ENCODE measurements at places on chromosomes 11 and 22.

- DNase-seq: no peak
Observed at GRCh38 chr11:111305876-111306275, 7.5 kb downstream of the POU2AF3 start.

DNA sequence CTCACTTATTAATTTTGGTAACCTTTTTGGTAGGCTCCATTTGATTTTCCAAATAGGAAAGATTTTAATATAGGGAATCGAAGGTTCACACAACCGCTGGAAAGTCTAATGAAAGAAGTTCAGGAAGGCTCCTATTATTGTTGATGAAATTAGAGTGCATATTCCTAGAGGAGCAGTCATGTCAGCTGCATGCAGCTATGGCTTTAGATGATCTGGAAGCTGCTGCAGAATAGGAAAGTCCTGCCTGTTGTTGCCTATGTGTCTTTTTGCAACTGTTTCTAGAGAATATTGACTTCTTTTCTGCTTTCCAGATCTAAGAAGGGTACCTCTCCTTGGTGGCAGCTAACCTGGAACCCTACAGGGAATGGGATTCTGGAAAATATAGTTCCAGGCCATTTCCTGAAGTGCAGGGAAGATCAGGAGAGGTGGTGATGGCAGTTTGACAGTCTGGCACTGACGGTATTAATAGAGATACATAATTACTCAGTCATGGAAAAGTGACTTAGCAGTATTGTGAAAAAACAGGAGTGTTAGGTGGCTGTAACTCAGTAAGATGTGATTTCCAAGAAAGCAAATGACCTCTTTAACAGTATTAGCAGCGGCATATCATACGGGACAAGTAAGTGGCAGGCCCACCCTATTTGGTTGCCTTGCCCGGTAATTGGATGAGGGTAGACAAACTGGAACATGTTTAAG, 54.0 kb downstream of the TNRC6B start:
- no peak for DNase-seq

DNA sequence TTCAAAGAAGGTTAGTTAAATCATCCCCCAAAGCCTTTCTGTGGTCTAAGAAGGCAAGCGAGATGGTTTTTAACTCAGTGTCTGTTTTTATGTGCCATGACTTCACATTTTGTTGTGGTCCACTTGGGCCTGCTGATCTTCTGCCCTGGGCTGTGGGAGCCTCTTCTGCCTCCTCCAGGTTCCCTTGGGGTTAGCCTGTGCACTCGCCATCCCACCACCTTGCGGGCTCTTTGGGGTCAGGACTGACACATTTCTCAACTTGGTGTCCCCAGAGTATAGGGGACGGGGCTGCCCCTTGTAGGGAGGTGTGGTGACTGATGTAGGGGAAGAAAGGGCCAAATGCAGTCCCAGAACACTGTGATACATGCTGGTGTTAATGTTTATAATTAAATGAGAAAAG, 207.0 kb downstream of the TBC1D22A start:
- DNase-seq: no peak

- no peak for DNase-seq
Observed at GRCh38 chr11:19525276-19525675, 187.4 kb upstream of the NAV2 start.

- DNase-seq: no peak
Observed at GRCh38 chr11:85776951-85777602, 33.9 kb downstream of the SYTL2 start.

DNA sequence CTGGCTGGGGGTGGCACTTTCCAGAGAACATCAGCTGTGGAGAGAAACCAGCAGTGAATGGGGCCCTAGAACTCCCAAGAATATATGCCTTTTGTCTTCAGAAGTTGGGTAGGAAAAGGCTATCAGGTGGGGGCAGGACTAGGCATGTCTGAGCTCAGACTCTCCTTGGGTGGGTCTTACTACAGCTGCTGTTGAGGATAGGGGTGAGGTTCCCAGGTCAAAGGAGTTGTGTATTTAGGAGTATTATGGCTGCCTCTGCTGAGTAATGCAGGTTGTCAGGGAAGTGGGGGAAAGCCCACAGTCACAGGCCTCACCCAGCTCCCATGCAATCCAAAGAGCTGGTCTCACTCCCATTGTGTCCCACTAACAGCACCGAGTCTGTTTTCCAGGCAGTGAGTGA, 26.1 kb downstream of the SLC22A9 start:
- DNase-seq: no peak

DNA sequence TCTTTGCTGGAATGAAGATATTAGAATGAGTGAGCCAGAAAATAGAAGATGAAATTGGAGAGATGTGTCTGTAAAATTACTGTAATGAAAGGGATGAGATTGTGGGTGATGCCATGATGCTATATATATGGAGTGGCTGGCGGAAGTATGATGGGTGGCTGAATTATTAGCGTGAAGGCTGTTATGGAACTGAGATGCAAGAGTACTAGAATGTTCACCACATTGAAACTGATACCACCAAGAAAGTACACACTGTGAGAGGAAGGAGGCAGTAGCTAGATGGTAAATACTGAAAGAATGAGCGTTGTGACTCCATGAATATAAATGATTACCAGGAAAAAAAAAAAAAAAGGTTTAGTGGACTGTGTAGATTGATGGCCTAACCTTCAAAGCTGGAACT, 411.9 kb downstream of the CNTN5 start:
- DNase-seq: no peak

DNA sequence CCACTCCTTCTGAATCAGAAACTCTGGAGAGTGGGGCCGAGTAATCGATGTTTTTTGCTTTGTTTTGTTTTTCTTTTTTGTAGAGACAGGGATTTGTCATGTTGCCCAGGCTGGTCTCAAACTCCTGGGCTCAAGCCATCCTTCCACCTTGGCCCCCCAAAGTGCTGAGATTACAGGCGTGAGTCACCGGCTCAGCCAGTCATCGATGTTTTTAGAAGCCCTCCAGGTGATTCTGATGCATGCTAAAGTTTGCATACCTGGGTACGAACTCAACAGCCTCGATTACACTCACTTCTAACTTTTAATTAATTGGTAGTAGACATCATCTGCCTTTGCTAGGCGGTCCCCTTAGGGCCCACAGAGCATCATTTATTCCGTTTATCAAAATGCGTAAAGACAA, 50.3 kb downstream of the C11orf71 start:
- no peak for DNase-seq

GRCh38 chr11:8980485-8980884, 16.2 kb upstream of the TMEM9B start:
- no peak for DNase-seq

DNA sequence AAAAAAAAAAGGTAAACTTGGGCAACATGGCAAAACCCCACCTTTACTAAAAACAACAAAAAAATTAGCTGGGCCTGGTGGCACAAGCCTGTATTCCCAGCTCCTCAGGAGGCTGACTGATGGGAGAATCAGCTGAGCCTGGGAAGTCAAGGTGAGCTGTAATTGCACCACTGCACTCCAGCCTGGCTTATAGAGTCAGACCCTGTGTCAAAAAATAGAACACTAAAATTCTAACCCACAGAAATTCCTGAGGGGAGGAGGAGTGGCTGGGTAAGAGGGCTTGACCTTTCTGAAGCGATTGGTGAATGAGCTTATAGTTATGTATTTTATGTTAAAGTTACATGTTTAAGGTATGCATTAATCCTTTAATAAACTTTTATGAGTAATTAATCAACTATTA, 53.3 kb downstream of the FAT3 start:
- no peak for DNase-seq

GRCh38 chr11:118634431-118635236, 27.2 kb downstream of the PHLDB1 start:
- peak; percentile 40 for DNase-seq

- DNase-seq: no peak
Observed at GRCh38 chr22:35900483-35901168, 128.0 kb downstream of the RBFOX2 start.

DNA sequence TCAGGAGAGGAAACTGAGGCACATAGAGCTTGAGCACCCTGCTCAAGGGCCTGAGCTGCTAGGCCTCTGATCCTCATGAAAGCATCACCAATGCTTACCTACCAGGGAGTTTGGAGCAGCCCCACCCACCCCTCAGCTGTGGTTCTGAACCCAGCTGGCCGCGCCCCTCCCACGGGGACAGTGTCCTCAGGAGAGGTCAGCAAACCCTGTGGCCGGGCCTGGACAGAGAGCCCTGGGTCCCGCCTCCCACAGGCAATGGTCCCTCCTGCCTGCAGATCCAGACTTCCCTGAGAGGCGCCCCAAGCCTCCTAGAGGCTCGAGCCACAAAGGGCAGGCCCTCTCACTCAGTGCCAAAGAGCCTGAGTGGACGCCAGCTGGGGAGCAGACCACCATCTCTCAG, 184.9 kb downstream of the BRD1 start:
- no peak for DNase-seq

DNA sequence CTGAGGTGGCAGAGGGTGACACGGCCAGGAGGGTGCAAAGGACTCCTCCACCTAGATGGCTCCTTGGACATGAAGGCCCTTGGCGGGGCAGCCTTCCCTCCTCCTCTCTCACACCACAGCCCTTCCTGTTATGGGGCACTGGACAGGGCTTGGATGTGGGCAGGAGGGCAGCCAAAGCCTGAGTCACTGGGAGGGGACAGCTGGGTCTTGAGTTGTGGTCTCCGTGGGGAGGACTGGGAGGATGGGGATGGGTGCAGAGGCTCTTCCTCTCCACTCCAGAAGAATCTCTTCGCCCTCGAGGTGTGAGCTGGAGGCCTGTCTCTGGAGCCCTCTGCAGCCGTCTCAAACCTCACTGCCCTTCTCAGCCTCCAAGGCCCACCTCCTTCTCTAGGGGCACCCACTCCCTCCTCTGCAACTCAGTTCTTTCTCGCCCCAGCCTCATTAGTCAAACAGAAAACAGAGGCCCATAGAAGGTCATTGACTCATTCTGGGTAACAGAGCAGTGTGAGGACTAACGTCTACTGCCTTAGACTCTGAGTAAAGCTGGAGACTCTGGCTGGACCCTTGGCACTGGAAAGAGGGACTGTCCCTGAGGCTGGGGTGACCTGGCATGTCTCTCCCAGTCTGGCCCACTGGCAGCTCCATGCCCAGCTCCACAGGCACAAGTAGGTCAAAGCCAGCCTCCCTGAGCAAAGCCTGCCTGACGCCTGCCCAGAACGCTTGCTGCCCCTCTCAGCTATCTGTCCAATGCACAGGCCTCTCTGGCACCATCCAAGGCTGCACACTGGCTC, 47.5 kb upstream of the CDON start:
- no peak for DNase-seq

GRCh38 chr11:116061322-116061721, 557.1 kb upstream of the CADM1 start:
- DNase-seq: no peak

DNA sequence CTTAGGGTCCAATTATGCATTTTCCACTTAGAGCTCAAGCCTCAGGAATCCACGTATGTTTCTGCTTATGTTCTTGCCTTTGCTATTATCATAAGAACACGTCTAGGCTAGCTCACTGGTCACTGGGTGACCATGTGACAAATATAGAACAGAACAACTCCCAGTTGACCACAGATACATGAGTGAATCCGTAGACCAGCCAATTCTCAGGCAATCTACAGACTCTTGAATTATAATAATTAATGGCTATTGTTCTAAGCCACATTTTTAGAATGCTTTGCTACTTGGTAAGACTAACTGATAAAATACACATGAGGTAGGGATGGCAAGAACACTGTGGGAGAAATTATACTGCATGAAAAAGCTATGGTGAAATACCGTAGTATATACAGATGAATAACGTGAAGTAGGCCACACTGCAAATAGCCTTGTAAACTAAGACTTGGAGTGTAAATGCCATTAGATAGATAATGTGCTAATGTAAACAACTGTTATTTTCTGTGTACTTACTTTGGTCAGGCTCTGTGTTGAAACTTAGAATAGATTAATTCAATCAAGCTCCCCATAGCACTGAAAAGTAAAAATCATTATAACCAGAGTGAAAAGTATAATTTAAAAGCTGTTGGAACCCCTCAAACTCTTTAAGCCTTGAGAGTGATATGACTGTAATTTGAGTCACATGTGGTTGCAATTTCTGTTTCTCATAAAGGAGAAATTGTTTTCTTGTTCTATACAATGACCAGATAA, 366.2 kb upstream of the CCDC179 start:
- peak; percentile 30 for DNase-seq

DNA sequence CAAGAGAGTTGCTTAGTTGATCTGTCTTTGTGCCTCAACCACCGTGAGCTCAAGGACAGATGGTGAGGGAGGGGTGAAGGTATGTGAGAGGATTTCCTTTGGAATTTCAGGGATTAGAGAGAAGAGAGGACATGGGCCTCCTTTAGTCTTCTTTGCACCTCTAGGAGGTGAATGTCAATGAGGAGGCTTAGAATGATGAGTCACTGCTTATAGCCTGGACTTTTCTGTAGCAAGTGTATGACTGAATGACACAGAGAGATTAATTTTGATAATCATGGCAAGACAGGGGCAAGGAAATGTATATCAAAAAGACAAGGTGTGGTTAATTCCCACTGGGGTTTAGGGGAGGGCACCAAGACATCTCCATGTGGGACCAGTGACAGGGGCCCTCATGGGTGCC, 947.3 kb upstream of the TENM4 start:
- no peak for DNase-seq

GRCh38 chr22:37338539-37339246, 56.4 kb downstream of the CYTH4 start:
- no peak for DNase-seq

DNA sequence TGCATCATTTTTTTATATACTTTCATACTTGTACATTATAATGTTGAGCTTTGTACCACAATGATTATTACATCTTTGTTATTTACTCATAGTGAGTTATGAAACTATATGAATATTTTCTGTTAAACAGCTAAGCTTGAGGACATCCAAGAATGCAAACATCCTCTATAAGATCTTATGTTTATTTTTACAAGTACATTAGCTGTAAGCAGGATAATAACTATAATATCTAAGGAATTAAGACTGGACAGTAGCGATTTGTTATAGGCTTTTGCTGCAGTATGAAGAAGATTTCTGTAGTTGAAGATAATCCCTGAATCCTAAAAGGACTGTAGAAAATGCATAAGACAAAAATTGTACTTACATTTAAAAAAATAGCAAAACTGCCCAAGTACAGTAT, 176.0 kb downstream of the METTL15 start:
- no peak for DNase-seq

GRCh38 chr11:72588421-72589410, 85.5 kb downstream of the PDE2A start:
- no peak for DNase-seq

DNA sequence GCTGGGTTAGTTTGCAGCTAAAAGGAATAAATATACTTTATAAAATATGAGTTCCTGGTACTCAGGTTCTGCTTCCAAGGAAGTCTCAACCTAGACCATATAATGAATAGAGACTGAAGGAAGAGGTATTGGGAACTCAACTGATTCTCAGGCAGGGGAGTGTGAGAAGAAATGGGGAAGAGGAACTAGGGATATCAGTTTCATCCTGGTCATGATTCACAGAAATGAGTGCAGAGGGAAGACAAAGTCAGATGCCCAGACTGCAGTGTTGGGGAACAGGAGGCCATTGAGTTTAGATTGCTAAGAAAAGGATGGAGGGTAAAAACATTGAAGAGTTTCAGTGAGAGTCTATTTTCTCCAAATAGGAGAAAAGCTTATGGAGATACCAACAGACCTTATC, 28.8 kb downstream of the PLAAT5 start:
- no peak for DNase-seq

GRCh38 chr22:25070956-25071355, 118.4 kb downstream of the KIAA1671 start:
- no peak for DNase-seq

All from fibroblast of gingiva (primary cell).